ENCODE measurements at places on chromosomes 11 and 22.

DNA sequence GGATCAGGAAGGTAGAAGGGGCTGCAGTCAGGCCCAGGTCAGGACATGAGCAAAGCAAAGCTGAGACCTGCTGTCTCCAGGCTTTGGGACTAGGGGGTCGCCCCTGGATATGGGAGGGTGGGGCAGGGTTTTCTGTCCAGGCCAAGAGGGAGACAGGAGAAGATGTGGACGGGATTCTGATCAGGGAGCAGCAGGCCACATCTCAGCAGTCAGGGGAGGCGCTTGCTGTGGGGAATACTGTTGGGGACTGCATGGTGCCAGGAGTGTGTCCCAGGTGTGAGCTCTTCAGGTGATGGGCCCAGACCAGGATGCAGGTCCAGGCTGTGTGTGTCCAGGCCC is 29.3 kb downstream of the IGLL5 start:
- DNase-seq: no peak

DNA sequence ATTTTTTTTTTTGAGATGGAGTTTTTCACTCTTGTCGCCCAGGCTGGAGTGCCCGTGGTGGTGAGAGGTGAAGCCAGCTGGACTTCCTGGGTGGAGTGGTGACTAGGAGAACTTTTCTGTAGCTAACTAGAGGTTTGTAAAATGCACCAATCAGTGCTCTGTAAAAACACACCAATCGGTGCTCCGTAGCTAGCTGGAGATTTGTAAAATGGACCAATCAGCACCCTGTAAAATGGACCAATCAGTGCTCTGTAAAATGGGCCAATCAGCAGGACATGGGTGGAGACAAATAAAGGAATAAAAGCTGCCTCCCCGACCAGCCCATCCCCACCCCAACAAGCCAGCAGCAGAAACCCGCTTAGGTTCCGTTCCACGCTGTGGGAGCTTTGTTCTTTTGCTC is 4.4 kb upstream of the RAPSN start:
- no peak for DNase-seq

DNA sequence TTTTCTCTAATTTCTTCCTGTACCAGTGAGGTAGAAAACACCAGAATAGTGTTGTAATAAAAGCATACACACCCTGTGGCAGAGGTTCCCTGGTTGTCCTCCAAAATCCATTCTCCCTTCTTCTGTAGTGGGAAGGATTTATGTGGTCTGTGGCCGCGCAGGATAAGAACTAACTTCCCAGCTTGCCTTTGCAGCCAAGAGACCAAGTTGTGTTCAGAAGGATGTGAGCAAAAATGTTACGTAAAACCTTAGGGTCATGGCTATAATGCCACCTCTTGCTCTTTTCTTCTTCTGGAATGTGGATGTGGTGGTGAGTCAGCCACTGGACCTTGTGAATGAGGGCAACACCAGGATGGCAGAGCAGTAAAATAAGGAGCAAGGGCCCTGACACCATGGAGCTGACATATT is 28.4 kb downstream of the CCDC90B start:
- DNase-seq: no peak

GRCh38 chr11:123384116-123384515 is 46.0 kb upstream of the GRAMD1B start:
- no peak for DNase-seq

- DNase-seq: no peak
Observed at GRCh38 chr22:26660961-26661578, 3.7 kb downstream of the MIAT start.

All from stimulated activated CD4-positive, alpha-beta T cell treated with anti-CD3 and anti-CD28 coated beads, Interleukin-15, amount 100 ng/mL, for 24 hours (primary cell).